ENCODE measurements at places on chromosomes 3 and 15.
A peak's percentile ranks its signal among the peaks of the same experiment; 100 is the strongest.

DNA sequence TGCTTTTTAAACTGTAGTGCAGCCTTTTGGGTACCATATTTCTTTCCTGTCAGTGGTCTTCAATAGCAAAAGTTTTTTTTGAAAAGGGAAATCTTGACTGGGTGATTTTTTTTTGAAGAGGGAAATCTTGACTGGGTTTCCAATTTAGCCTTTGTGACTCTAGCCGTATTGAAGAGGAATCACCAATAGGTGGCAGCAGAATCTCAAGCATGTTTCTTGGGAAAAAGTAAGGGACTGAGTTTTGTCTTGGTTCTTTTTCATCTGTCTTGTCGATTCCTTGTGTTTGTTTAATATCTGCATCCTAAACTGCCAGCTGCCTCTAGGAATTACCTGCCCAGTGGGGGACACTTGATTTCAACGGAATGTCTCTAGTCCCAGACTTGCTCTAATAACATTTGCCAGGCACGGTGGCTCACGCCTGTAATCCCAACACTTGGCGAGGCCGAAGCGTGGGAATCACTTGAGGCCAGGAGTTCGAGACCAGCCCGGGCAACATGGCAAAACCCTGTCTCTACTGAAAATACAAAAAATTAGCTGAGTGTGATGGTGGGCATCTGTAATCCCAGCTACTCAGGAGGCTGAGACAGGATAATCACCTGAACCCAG, 89.2 kb downstream of the RBPMS2 start:
- DNase-seq = no peak

GRCh38 chr3:127768346-127769008, 53.8 kb downstream of the MGLL start:
- no peak for DNase-seq

DNA sequence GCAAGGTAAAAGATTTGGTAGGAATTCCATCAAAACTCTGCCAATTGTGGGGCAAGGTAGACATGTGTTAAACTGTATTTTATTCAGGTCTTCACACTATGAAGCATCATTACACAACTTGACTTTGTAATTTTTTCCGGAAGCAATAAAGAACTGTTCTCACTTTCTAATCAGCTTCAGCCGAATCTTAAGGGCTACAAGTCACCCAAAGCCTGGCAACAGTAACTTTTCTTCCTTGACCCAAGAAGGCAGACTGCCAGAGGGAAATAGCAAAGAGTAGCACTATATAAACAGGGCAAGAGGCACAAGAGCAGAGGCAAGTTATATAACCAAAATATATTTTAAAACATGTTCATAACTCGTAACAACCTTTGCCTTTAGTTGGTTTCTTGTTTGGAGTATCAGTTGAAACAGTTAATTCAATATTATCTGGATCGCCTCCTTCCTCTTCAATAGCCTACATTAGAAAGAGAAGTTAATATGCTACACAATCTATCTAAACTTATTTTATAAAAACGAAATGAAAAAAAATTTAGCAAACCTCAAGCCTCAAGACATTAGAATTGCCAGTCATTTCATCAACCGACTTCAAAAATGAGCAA, 1.4 kb downstream of the SLTM start:
- no peak for DNase-seq

DNA sequence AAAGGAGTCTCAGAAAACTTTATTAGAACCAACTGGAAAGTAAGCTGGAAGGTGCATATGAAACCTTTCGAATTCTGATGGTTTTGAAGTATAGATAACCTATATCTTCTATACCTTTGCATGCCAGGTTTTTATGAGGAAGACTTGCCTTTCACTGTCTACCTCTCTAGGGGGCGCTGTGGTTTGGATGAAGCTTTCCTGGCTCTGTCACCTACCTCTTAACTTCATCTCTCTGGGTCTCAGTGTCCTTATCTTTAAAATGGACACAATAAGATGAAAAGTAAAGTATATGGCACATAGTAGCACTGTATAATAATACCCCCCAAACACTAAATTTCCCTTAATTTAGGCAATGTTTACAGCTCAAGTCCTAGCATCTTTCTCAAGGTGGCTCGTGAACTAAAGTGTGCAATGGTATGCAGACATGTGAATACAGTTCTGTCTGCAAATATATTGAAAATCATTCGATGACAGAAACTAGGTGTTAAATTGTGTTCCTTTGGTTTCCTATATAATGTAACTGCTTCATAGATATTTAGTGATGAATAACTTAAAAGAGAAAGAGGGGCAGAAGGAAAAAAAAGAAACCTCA, 314.3 kb downstream of the CHST2 start:
- no peak for DNase-seq

DNA sequence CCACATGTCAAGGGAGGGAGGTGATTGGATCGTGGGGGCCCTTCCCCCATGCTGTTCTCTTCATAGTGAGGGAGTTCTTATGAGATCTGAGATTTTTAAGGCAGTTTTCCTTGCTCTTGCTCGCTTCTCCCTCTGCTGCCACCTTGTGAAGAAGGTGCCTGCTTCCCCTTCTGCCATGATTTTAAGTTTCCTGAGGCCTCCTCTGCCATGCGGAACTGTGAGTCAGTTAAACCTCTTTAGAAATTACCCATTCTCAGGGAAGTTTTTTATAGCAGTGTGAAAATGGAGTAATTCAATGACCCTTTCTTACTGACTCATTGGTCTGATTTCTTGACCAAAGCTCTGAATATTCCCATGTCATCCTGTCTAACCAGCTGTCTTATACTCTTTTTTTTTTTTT, 484.4 kb upstream of the TPRG1 start:
- DNase-seq = no peak

DNA sequence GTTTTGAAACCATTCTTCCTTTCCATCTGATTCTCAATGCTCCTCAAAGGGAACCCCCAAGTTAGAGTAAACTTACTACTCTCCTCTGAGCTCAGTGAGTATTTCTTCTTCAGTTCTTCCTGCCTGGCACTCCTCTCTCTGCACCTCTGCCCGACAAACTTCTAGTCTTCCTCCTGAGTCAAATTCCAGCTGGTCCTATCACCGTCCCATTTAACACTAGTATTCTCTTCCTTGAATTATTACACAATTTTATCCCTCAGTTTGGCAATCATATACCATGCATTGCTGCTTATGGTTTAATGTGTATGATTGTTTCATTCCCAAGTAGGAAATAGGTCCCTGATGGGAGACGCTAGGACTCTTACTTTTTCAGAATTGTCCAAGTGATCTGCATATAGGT, 279.7 kb downstream of the MECOM start:
- DNase-seq = no peak

DNA sequence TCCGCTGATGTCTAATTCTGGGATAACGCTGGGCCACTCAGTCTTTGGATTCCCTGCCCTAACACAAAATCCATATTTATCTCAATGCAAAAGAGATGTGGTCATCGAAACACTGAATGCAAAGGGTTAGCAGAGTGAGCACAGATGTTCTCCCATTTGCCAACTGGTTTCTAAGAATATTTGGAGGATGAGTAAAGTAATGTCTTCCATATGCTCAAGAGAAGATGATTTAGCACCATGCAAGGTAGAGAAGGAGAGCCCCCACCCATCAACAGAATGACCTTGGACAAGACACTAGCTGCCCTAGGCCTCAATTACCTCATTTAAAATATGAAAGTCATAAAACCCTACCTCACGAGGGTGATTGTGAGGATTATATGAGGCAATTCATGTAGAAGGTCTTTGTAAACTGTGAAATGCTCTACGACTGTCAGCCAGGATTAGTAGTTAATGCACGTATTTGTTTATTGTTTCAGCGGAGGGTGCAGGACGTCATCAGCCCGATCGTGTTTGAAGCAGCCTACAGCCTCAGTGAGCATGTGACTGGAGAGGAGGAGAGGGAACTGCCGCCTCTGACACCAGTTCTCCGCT, 232.9 kb upstream of the CTDSPL start:
- DNase-seq = no peak

DNA sequence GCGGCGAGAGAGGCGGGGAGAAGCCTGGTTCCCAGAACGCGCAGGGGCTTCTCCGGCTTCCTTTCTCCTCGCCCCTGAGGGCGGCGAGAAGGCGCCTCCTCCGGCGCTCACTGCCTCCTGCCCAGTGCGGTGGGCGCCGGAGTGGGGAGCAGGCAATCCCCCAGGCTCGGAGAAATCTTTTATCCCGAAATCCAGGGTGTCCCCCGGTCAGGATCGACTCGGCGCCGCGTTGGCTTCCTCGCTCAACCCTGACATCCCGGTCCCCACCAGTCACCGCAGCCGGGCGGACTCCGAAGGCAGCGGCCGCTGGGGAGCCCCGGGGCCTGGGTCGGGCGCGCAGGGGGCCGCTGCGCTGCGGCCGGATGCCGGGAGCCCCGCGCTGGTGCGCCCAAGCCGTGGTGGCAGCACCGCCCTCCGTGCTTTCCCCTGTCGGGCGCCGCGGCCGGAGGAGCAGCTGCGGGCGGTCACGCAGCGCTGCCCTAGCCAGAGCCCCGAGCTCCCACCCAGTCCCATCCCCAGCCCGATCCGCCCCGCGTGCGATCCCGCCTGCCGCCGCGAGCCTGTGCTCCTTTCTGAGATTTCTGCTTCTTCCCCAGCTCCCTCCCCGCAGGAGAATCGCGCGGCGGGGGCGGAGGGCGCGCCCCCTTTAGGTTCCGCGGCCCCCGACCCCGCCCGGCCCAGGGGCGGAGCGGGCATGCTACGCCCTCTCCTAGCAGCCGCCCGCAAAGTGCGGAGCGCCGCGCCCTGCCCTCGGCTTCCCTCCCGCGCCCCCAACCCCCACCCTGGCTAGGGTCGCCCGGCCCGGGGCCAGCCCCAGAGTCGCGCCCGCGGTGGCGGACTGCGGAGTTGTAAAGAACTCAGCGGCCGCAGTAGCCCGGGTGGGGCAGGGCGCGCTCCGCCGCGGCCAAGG, 683 bp upstream of the CACNA2D3 start:
- DNase-seq = peak; percentile 74

- peak; percentile 53 for DNase-seq
These were observed 143.2 kb upstream of the PRR20G start for GRCh38 chr3:127431066-127431465.

DNA sequence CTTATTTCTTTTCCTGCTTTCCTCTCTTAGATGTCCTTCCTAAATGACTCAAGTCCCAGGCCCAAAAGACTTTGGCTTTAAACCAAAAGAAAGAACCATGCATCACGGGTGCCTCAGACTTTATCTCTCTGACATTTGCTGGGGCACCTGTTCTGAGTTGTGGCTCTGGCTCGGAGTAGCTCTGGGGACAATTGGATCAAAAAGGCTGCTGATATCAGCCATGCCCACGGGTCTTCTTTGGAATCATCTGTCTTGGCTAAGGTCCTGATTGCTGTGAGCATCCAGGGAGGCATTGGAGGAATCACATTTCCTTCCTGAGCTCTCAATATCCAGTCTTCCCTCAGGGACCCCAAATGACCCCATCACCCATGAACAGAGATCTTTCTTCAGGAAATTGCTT, 59.9 kb downstream of the CLSTN2 start:
- no peak for DNase-seq

DNA sequence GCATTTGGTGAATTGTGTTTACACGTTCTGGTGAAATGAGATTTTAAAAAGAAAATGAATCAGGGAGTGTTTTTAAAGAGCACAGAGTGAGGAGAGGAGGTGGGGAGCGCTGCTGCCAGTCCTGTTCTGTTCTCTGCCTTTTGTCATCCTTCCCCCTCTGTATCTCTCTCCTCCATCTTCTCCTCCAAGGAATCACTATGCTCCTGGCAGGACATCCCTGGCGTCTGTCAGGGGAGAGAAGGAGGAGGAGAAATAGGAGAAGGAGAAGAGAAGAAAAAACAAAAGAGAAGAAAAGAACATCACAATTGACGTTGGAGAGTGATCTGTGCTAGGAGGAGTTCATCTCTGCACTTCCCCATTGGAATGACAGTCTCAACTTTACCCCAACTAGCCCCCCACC, 627.6 kb upstream of the TBL1XR1 start:
- DNase-seq = peak; percentile 81

- no peak for DNase-seq
These were observed 33.6 kb downstream of the PTPRG start for GRCh38 chr3:61594964-61595285.

GRCh38 chr3:172634948-172635347, 75.9 kb downstream of the NCEH1 start:
- DNase-seq = no peak

- DNase-seq = no peak
These were observed 104.1 kb downstream of the TBC1D5 start for GRCh38 chr3:17638356-17638755.

DNA sequence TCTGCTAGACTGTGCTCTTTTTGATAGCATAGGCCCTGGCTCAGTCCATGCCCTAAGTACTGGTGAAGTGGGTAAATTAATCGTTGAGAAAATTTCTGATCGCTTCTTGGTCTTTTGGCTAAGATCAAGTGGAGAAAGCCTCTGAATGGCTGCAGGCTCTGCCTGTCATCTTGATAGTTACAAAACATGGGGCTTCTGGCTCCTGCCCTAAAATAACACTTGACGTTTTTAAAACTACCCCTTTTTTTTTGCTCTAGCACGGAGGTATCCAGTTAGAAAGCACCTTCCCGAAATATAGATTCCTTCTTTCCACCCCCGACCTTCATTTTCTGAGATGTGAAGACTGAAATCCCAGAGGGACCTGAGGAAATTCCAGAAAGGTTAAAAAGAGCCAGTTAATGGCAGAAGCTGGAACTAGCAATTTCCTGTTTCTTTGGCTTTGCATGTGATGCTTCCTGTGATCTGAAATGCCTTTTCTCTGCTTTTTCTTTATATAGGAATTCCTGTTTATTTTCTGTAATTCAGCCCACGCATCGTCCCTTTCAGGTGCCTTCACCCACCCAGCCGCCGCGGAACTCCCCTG, 799 bp upstream of the C2CD4B start:
- no peak for DNase-seq

Measured in NCI-H345 (cell line).